Activated effector memory CD4-positive, alpha-beta T cell treated with Interleukin-2 at 50 U/mL for 16 hours (primary cell): ENCODE measurements at places on chromosomes 11 and 22.

GRCh38 chr11:115503083-115503885, 931 bp downstream of the CADM1 start:
- DNase-seq, result no peak

DNA sequence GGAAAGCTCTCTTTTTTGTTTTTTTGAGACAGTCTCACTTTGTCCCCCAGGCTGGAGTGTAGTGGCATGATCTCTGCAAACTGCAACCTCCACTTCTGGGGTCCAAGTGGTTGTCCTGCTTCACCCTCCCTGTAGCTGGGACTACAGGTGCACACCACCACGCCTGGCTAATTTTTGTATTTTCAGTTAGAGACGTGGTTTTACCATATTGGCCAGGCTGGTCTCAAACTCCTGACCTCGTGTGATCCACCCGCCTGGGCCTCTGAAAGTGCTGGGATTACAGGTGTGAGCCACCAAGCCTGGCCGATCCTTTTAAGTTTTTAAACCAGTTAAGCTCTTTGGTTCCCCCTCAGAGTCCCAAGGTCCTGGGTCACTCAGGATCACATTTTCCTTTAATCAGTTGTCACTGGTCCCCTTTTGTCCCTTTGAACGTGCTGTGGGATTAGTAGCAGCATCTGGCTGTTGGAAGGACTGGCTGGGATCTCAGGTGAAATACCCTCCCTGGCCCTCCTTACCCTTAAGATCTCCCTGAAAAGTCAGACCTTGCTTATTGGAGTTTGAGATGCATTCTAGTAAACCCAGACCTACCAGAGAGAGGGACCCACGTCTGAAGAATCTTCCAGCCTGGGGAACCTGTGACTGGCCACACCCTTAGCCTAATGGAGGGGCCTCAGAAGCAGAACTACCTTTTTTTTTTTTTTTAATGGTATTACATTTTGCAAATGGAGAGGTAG, 8.1 kb downstream of the MALAT1 start:
- no peak for DNase-seq

GRCh38 chr11:124961972-124962609, 8.1 kb downstream of the CCDC15 start:
- DNase-seq, result no peak

GRCh38 chr11:84819537-84819936, 807.6 kb downstream of the DLG2 start:
- DNase-seq, result no peak

- no peak for DNase-seq
These were observed 772 bp downstream of the NAV2 start for GRCh38 chr11:19713196-19714021.
